GM03348 (cell line): ENCODE measurements at places on chromosomes 3 and 15.

- DNase-seq, result peak; percentile 5
Observed at GRCh38 chr15:100768501-100768931, 111.1 kb upstream of the ALDH1A3 start.

DNA sequence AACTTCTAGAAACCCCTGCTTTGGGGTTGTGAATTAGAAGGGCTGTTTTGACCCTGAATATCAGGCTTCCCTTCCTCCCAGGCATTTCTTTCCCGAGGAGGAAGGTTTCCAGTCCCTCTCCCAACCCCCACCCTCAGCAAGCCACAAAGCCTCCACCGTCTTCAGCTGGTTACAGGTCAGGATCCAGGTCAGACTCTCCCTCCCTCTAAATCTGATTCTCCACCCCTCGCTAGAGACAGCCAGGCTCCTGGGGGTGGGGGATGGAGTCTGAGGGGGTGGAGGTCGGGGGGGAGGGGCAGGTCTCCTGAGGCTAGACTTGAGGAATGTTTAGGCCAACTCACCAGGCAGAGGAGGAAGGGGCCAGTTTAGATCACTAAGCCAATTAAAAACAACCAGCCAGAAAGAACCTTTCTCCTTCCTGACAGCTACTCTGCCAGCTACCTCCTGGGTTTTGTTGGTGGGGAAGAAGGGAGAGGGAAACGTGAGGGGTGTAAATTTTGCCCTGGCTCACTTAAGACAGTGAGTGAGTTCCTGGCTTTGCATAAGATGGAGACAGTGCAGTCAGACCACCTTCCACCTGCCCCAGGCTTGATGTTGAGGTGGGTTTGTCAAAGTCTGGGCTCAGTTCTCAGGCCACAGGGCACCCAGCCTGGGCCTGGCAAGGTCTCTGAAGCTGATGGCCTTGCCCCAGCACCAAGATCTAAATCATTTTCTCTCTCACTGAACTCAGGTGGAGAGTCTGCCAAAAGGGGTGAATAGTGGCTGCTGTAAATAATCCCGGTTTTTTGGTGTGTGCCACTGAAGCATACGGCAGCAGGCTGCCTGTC is 19.5 kb downstream of the BMF start:
- DNase-seq, result peak; percentile 42

DNA sequence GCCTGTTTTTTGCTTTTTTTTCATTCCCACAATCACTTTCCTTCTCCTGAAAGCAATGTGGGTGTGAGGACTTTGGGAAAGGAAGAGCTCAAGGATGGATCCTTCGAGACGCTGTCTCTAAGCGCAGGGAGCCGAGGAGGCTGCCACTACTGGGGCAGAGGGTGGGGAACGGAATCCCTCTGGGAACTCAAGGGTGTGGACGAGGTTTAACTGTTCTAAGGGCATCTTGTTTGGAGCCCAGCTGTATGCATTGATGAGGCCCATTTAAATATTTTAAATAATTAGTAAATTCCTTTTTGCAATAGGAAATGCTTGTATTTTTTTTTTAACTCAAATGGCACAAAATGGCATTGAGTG is 124.4 kb upstream of the MEF2A start:
- peak; percentile 4 for DNase-seq

DNA sequence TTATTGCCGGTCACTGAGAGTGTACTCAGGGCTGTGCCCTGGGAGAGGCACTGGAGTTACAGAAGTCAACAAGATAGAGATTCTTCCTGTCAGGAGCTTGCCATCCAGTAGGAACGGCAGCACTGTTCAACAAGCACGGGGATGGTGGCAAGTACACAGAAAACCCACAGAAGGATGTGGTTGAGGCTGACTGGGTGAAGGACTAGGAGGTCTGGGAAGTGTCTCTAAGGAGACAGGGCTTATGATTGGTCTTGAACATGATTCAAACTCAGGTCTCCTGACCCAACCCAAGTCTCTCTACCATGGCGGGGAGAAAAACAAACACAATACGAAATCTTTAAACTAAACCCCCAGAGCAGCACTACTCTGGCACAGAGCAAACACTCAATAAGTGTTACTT is 37.6 kb downstream of the ERICH6 start:
- DNase-seq, result no peak

GRCh38 chr3:39286771-39287170 is 6.9 kb upstream of the CX3CR1 start:
- DNase-seq, result no peak

GRCh38 chr15:56806148-56806536 is 72.8 kb upstream of the ZNF280D start:
- DNase-seq, result no peak

GRCh38 chr15:38266247-38266986 is 13.8 kb downstream of the SPRED1 start:
- no peak for DNase-seq
